Left renal pelvis (tissue), 4 donors: ENCODE measurements at places on chromosomes 2 and 18.

GRCh38 chr2:240898108-240898730 lies 2.3 kb upstream of the MAB21L4 start:
- DNase-seq, result no peak

GRCh38 chr2:147250652-147251356 lies 594.0 kb upstream of the ACVR2A start:
- DNase-seq, result no peak

GRCh38 chr2:937530-937929 lies 13.1 kb upstream of the SNTG2 start:
- DNase-seq, result no peak

GRCh38 chr2:223486751-223487150 lies 115.4 kb downstream of the SCG2 start:
- DNase-seq, result no peak

DNA sequence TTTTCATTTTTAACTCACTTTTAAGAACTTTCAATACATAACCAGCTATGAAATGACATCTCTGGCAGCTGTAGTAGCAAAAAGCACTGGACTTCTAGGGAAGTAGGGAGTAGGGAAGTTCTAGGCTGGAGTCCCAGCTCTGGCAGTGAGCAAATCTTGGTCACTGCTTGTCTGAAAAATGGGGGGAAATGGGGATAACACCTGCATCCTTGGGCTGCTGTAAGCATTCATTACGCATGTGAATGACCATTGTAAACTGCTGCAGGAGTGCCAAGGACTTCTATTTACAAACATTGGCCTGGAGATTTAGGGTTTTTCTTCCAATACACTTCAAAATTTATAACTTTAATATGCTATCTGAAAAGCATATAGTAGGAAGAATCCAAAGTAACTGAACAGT lies 972 bp upstream of the MPP4 start:
- DNase-seq, result no peak

DNA sequence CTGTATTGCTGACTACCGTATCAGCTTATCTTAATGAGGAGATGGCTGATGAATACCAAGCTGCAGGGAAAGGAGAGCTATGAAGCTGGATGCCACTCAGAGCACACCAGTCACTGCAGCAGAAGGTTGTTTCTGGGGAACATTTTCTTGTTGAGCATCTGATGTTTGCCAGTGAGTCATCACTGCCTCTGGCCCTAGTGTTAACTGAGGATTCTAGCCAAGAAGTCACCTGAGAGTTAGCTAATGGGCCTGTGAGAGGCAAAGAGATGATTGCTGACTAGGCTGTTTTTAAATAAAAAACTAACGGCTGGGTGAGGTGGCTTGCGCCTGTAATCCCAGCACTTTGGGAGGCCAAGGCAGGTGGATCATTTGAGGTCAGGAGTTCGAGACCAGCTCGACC lies 37.9 kb downstream of the CCDC150 start:
- no peak for DNase-seq

GRCh38 chr2:237057893-237058300 lies 27.8 kb upstream of the COPS8 start:
- DNase-seq, result no peak

DNA sequence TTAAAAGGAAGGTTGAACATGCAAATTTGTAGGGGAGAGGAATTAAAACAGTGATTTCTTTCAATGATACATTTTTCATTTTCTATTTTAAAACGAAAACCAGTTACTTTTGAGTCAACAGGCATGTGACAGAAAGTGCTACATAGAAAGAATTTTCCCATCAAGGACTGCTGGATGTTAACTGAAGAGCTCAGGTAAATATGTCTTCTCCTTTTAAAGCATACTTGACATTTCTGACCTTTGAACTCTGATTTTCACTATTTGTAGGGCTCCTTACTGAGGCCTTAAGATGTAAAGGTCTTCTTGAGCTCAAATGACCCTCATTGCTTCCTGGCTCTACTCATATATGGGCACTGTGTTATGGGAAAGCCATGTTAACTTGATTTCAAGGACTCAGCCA lies 32.4 kb downstream of the FIGN start:
- DNase-seq, result no peak

- no peak for DNase-seq
Observed at GRCh38 chr2:73651591-73652230, 9.5 kb upstream of the NAT8 start.

- no peak for DNase-seq
Observed at GRCh38 chr2:61257446-61257845, 95.5 kb downstream of the C2orf74 start.

DNA sequence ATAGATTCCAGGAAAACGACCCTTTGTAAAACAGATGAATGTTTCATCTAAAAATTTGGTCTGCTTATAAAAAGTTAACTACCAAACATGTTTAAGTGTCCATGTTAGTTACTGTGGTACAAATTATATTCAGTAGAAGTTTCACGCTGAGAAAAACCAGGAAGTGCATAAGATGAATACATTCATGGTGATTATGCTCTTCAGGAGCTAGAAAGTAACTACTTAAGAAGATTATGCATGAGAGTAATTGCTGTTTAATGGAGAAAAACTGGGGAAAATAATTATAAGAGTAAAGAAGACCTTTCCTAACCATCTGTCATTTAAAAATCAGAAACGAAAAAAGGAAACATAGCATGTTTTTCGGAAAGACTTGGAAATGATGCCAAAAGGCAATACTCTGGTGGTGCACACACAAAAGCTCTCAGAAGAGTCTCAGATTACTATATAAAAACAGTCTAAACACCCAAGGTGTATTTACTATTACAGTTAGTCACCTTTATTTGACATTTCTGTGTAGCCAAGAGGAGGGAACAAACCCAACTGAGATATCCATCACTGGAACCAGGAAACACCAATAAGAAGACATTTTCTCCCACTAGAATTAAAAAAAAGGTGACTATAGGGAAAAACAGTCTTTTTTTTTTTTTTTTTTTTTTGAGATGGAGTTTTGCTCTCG lies 38.8 kb upstream of the METTL21A start:
- DNase-seq, result no peak

DNA sequence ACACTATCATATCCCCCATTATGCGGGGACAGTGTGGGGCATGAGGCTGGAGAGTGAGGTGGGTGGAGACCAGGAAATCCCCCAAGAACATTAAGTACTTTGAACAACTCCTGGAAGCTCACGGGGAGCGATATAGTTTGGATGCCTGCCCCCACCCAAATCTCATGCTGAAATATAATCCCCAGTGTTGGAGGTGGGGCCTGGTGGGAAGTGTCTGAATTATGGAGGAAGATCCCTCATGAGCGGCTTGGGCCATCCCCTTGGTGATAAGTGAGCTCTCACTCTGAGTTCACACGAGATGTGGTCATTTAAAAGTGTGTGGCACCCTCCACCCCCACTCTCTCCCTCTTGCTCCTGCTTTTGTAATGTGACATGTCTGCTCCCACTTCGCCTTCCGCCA lies 97.1 kb upstream of the TMEM200C start:
- DNase-seq, result no peak

GRCh38 chr2:96082211-96083063 lies 33.9 kb downstream of the ADRA2B start:
- no peak for DNase-seq

GRCh38 chr2:237405605-237406004 lies 8.4 kb downstream of the COL6A3 start:
- no peak for DNase-seq

DNA sequence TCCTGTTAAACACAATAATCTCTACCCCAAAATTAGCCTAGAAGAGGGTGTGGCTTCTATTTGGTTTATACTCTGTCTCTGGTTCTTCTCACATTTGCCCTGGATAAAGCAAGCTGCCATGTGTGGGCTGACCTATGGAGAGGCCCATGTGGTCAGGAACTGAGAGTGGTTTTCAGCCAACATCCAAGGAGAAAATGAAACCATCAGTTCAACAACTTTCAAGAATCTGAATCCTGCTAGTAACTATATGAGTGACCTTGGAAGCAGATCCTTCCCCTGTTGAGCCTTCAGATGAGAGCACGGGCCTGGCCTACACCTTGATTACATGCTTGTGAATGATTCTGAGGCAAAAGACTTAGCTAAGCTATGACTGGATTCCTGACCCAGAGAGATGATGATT lies 11.5 kb upstream of the TRIB2 start:
- no peak for DNase-seq

DNA sequence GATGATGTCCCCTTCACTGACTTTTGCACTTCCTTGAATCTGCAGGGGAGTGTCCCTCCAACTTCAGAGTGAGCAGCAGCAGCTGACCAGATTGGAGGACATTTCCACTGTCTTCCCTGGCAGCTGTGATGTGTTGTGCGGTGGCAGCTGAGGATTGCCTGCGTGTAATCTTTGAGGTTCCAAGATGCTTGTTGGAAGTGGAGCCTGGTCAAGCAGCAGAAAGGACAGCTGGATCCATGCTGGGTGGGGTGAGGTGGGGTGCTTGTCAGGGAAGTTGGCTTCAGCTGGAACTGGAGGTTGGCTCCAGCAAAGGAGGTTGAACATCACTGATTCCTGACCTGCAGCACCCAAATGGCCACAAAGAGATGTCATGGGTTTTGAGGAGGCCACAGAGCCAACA lies 64.8 kb downstream of the ST3GAL5 start:
- DNase-seq, result no peak

- no peak for DNase-seq
Observed at GRCh38 chr2:217995731-217996231, 7.0 kb downstream of the TNS1 start.

DNA sequence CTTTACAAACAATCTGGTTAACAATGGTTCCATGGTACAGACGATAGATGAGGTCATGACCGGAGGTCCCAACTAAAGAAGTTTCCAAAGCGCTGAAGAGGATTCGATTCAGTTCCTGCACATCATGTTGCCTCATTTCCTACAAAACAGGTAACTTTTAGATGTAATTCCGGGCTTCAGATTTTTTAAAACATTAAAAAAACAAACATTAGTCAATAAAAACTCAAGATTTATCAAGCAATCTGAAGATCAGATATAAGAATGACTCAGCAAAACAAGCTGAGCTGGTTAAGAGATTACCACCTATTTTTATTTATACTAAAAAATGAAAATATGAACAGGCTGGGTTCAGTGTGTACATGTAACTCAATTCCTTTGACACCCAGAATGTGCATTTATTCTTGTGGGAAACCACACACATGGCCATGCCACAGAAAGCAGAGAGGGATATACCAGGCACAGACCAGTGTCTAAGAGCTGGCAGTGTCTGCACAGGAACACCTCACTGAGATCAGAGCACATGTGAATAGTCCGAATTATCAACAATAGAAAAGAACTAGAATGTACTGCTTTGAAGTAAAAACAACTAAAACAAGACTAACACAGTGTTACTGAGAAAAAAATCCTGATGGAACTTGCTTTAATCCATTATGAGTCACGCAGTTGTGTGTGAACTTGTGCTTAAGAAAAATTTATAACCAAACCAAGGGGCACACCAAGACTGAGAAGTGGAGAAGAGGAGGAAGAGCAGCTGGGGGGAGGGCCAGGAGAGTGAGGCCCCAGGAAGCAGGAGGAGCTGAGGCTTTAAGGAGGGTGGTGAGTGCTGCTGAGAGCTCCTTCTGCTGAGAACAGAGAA lies 9.5 kb downstream of the USP40 start:
- DNase-seq, result no peak

GRCh38 chr2:84959095-84959565 lies 11.8 kb upstream of the KCMF1 start:
- DNase-seq, result no peak

DNA sequence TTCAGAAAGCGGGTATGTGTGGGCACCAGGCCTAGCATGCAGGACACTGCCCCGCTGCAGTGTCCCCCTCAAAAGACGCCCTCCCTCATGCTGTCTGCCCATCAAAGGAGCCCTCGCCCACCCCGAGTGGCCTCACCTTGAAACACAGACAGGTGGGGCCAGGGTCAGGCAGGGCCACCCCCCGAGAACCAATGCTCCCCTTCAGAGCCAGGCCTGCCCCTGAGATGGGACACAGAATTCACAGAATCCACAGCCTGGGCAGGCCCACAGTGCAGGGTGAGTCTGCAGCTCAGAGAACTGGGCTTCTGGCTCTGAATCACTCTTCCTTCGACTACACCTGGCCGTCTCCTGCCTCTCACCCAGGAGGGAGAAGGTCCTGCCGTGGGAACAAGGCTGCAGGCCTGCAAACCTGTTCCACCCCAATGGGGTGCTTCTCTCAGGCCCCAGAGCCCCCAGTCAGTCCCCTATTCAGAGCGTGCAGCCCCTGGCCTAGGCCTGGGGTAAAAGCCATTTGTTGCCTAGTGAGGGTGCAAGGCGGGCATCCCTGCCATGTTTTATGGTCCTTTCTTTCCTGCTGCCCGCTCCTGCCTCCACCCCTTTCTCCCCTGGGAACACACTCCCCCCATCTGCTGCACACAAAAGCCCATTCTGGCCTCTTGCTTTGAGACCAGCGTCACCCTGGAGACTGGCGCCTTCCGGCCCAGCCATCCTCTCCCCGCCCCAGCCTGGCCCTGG lies 11.3 kb upstream of the ARHGEF4 start:
- no peak for DNase-seq

DNA sequence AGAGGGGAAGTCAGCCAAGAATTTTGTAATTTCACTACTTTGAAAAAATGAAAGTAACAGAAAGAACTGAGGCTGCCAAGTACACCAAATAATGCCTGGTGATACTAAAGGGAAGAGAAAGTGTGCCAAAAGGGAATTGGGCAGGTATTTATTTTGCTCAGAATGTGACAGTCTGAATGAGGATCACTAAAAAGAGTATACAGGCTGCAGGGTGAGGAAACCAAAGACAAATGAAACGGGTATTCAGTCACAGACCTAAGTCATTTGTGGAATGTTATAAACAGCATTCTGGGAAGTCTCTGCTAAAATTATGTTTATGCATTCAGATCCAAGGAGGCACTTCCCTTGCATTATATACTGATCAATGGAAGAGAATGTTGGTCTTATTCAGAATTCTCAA lies 418.6 kb upstream of the SLC39A10 start:
- no peak for DNase-seq

DNA sequence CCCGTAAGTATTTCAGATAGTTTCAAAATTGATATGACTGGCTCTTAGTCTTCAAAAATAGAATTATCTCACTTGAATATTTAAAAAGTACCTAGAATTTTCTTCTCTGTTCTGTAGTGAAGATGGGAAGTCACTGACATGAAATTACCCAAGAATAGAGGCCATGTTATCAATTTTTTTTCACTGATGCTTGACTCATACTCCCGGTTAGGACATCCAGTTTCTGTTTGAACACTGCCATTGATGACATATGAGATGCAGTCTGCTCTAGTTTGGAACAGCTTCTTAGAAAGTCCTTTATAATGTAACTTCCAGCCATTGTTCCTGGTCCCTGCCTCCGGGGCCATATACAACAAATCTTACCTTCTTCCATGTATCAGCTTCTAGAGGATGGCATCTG lies 26.0 kb downstream of the MAP3K20 start:
- no peak for DNase-seq
